Naive thymus-derived CD4-positive, alpha-beta T cell (primary cell): ENCODE measurements at places on chromosomes 7 and 10. TPM values are rescaled to one million over a fixed set of nuclear protein-coding genes. Genes with fewer than 3 reads are reported as not detected.

DNA sequence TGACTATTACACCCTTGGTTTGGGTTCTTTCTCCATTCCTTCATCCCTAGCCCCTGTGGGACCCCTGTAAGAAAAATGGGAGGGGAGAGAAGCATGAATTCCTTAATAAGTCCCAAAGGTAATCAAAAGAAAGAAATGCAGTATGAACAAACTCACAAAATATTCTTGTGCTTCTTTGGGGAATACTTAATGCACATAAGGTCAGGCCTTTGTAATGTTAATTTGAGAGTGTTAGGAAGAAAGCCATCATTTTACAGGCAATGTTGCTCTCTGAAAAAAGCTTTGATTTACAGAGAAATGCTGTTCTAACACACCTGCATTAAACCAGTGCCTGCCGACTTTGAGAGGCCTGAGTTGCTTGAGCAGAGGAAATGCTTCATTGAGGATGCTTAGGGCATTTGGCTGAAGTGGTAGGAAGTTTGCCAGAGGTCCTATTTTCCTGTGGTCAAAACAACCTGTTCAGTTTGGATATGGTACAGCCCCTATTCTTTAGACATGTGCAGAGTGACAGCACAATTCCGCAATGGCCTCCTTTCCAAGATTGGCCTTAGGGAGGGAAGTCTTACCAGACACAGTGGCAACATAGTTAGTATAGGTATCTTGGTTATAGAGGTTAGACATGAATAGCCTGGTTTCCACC, 643.4 kb downstream of the AUTS2 start:
- no peaks in the 10 kb centered on the region for H3K36me3 ChIP-seq
- no peak for DNase-seq
- no peaks in the 10 kb centered on the region for H3K27me3 ChIP-seq

DNA sequence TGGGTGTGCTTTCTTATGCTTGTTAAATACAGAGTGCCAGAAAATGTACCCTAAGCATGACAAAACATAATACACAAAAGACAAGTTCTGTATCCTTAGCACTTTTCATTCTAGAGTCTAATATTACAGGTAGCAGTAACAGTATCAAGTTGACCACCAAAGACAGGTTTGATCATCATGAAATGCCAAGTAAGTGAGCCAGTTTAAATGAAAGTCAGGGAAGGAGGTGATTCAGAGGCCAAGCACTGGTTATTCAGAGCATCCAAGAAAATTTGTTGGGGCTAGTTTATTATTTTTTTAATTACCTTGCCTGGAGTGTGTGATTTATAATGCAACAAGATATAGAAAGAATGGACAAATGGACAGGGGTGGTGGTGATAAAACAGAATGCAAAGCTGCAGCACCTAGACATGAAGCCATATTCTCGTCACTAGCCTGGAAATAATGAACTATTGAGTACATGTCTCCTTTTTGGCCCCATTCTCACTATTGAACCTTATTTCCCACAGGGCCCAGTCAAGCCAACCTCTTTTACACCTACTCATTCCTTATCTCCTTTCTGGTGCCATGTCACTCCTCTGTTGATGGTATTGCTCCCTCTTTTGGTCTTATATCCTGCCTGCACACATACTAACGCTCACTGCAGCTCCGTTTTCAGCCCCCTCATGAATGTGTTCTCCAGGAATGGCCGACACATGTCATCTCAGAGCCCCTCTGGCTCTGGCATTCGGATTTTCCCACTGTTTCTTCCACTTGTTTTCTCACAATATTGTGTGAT, 78.6 kb upstream of the GLCCI1 start:
- no peaks in the 10 kb centered on the region for H3K27me3 ChIP-seq
- H3K36me3 ChIP-seq: no peaks in the 10 kb centered on the region
- no peaks in the 10 kb centered on the region for H3K4me1 ChIP-seq
- no peak overlapping the region for H3K27ac ChIP-seq
- H3K4me3 ChIP-seq: no peak overlapping the region
- DNase-seq: no peak

- no peaks in the 10 kb centered on the region for H3K4me1 ChIP-seq
- H3K27ac ChIP-seq: no peak overlapping the region
- DNase-seq: no peak
- no peaks in the 10 kb centered on the region for H3K36me3 ChIP-seq
- H3K27me3 ChIP-seq: no peaks in the 10 kb centered on the region
Measured at GRCh38 chr10:106799776-106800175, 364.7 kb downstream of the SORCS1 start.

DNA sequence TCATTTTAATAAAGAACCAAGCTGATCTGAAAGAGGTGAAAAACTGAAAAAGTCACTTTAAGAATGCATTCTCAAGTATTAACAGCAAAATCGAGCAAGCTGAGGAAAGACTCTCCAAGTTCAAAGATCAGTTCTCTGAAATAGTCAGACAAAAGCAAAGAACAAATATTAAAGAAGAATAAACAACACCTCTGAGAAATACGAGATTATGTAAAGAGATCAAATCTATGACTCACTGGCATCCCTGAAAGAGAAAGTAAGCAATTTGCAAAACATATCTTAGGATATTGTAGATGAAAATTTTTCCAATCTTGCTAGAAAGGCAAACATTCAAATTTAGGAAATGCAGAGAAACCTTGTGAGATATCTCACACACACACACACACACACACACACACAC, 138.4 kb upstream of the HGF start:
- no peaks in the 10 kb centered on the region for H3K36me3 ChIP-seq
- H3K27me3 ChIP-seq: no peaks in the 10 kb centered on the region
- H3K27ac ChIP-seq: no peak overlapping the region
- no peak overlapping the region for H3K4me3 ChIP-seq
- H3K4me1 ChIP-seq: no peaks in the 10 kb centered on the region

DNA sequence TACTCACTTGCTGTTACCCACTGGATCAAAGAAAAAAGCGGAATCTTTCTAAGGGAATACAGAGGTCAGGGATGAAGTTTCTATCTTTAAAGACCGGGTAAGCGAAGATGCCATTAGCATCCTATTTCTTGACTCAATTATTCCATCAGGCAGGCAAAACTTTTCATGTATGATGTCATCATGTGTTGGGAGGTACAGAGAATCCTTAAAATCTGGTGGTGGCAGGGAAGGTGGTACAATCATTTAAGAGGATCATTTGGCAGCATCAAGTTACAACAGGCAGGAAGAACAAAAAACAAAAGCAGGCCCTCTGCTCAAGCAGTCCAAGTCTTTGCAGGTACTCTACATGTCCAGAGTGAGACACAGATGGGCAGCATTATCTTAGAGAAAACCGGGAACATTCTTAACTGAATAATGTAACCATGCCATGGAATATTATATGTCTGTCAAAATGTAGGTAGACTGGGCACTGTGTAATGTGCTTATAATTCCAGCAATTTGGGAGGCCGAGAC, 3.8 kb downstream of the URGCP start:
- H3K36me3 ChIP-seq: no peaks in the 10 kb centered on the region
- no peak overlapping the region for H3K4me3 ChIP-seq
- no peak overlapping the region for H3K27ac ChIP-seq
- peaks cover 22% of the 10 kb centered on the region for H3K4me1 ChIP-seq

- no peak overlapping the region for H3K4me3 ChIP-seq
- no peaks in the 10 kb centered on the region for H3K27me3 ChIP-seq
- DNase-seq: no peak
- no peaks in the 10 kb centered on the region for H3K36me3 ChIP-seq
- no peak overlapping the region for H3K27ac ChIP-seq
Measured at GRCh38 chr10:48187126-48187525, 87.4 kb downstream of the FRMPD2 start.

The CCL26 gene
- not detected for total RNA-seq

The FGFR2 gene
- not detected for total RNA-seq
